ENCODE measurements at places on chromosomes 3 and 15. TPM values are rescaled to one million over a fixed set of nuclear protein-coding genes. Genes with fewer than 3 reads are reported as not detected.

OR5K2 gene
- total RNA-seq, result not detected

PBRM1 gene
- total RNA-seq, result 56.8 TPM

- DNase-seq, result no peak
These were observed 31.3 kb upstream of the WNT5A start for GRCh38 chr3:55518451-55518850.

GRCh38 chr3:52471371-52472238 lies 16.2 kb downstream of the NISCH start:
- peak; percentile 62 for DNase-seq

GRCh38 chr3:108008106-108008505 lies 82.7 kb downstream of the CD47 start:
- no peak for DNase-seq

DNA sequence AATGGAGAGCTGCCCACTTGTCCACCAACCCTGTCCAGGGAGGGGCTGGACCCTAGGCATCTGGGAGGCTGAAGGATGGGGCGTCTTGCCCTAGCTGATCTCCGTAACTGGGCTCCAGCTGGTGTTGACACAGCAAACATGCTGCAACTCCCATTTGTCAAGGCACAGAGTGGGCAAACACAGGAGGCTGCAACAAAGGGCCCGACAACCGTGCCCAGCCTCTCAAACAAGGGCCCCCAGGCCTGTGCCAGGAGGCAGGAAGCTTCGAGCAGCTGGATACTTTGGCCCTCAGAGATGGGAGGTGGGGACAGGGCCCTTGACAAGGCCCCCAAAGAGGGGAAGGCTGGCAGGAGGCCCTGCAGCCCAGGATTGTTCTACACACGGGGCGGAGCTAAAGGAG lies 64.2 kb upstream of the TMEM115 start:
- DNase-seq, result peak; percentile 31

- no peak for DNase-seq
These were observed 267.3 kb downstream of the SHQ1 start for GRCh38 chr3:72580900-72581299.

DNA sequence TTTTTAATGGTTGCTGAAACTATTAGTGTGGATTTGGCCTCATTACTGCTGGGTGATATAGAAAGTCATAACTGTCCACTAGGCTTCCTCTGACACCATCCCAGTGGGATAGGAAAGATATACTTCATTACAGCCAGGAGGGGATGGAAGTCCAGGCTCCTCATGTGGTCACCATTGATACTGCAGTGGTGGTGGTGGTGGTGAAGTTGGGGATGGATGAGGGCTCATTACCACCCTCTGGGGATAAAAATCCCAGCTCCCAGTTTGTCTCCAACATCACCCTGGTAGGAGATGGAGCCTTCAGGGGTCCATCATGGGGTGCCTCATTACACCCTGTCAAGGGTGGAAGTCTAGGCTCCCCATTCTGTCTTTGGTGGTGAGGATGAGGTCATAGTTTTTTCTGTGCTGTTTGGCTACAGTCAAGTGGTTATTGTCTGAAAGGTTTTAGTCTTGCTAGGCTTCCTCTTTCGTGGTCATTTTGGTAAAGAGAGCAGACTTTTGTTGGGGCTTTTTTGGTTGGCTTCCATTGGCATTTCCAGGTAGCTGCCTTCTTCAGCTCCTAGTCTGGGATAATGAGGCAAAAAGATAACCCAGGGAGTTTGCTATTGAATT lies 30.1 kb upstream of the FILIP1L start:
- DNase-seq, result no peak
